ENCODE measurements at places on chromosomes 4 and X. TPM values are rescaled to one million over a fixed set of nuclear protein-coding genes. Genes with fewer than 3 reads are reported as not detected.

Gene IL9R
- total RNA-seq, result not detected

Gene PCDH18
- total RNA-seq, result 40.1 TPM

Gene UGT8
- not detected for total RNA-seq

Gene CFI
- total RNA-seq, result not detected

Gene MSX1
- 7.6 TPM for total RNA-seq

Gene FIP1L1
- 80.5 TPM for total RNA-seq

DNA sequence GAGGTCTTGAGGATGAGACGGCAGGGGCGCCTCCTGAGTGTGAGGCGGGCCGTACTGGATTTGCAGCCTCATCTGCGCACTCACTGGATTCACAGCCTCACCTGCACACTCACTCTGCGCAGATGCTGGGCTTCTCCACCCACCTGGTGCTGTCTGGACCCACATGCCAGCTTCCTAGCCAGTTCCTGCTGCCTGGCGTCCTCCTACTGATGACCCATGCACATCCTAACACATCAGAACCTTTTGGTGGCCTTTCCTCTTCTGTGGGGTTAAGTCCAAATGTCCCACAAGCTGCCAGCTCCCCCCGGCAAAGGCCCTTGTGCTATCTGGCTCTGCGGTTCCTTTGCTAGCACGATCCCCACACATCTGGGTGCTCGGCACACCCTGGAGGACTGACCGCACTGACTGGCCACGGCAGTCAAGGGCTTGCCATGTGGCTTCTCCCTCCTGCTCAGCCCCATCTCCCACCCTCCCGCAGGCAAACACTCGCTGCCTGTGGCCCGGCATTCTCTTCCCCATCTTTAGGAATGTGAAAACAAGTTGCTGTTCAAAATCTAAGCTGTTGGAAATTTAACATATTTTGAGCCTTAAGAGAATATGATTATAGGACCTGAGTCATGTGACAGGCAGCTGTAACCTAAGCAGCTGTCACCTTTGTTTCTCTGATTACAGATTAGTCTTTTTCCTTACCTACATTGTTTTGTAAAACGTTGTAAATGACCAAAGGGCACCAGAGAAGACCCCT, 39.4 kb upstream of the AFAP1 start:
- peaks cover 5% of the 10 kb centered on the region for H3K27me3 ChIP-seq
- H3K27ac ChIP-seq, result no peak overlapping the region
- H3K36me3 ChIP-seq, result no peaks in the 10 kb centered on the region
- peaks cover 13% of the 10 kb centered on the region for H3K4me1 ChIP-seq

- no peak overlapping the region for H3K4me3 ChIP-seq
- H3K36me3 ChIP-seq, result peaks cover 5% of the 10 kb centered on the region
- no peak overlapping the region for H3K27ac ChIP-seq
- H3K4me1 ChIP-seq, result no peaks in the 10 kb centered on the region
Observed at GRCh38 chrX:6550999-6551398, 16.1 kb upstream of the VCX3A start.

GRCh38 chr4:8207314-8207713, 8.2 kb downstream of the SH3TC1 start:
- no peaks in the 10 kb centered on the region for H3K4me1 ChIP-seq
- H3K4me3 ChIP-seq, result no peak overlapping the region
- no peak for DNase-seq
- H3K36me3 ChIP-seq, result no peaks in the 10 kb centered on the region
- H3K27me3 ChIP-seq, result peaks cover 14% of the 10 kb centered on the region
- no peak overlapping the region for H3K27ac ChIP-seq

GRCh38 chr4:37542706-37543105, 143.5 kb downstream of the RELL1 start:
- no peaks in the 10 kb centered on the region for H3K4me1 ChIP-seq
- 0 out of 2 replicates have a peak, but pooled peaks cover 8% of the 10 kb centered on the region for H3K36me3 ChIP-seq
- no peak for DNase-seq
- no peak overlapping the region for H3K27ac ChIP-seq

- H3K4me1 ChIP-seq, result no peaks in the 10 kb centered on the region
- H3K4me3 ChIP-seq, result no peak overlapping the region
- no peaks in the 10 kb centered on the region for H3K27me3 ChIP-seq
- H3K36me3 ChIP-seq, result no peaks in the 10 kb centered on the region
- DNase-seq, result no peak
Observed at GRCh38 chr4:179817317-179817716, 2375.1 kb upstream of the AGA start.

DNA sequence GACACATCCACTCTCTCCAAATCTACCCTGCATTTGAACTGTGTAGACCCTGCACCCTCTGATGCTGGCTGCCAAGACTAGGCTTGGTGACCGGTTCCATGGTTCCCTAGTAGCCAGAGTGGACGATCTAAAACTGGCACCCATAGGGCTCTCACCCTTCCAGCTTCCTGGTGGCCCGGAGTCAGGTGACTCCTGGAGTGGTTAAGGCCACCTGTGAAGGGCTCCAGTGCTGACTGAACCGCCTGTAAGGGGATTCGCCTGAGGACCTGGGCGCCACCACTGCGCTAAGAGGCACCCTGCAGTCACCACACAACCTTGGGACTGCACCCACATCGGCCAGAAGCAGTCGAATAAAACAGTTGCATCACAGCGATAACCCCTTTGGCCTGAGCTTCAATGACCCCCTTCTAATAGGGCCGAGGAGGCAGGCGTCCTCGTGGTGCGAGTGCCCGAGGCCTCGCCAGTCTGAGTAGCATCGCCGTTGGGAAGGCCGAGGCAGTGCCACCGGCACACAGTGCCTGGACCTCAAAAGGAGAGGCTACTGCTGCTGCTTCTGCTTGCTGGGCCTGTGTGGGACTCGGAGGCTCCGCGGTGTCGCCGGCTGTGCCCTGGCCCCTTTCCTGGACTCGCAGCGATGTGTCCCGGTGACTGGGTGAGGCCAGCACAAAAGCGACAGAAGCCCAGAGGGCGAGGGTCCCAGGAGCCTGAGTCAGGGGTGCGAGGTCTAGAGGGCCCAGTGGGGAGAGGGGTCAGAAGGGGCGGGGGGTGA, 6.5 kb downstream of the HMX1 start:
- H3K4me1 ChIP-seq, result 0 out of 2 replicates have a peak, but pooled peaks cover 5% of the 10 kb centered on the region
- peaks cover 63% of the 10 kb centered on the region for H3K27me3 ChIP-seq
- no peak overlapping the region for H3K27ac ChIP-seq
- H3K4me3 ChIP-seq, result no peak overlapping the region
- no peaks in the 10 kb centered on the region for H3K36me3 ChIP-seq
- DNase-seq, result no peak

DNA sequence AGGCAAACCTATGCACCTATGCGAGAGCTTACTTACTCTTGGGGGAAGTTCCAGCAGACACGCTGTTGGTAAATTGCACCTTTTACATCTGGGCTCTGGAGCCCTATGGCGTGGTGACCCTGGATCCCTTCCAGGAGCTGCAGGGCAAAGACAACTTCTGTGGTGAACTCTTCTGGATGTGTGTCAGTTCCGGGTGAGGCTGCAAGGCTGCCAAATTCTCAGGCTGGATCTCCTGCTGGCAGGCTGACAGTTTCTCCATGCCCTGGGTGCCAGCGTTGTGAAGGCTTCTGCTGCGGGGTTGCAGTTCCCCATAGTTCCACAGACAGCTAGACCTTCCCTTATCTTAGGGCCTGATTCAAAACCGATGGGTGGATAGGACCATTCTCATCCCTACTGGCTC, 37.9 kb downstream of the RAP2C start:
- no peak overlapping the region for H3K4me3 ChIP-seq
- H3K4me1 ChIP-seq, result peaks cover 6% of the 10 kb centered on the region
- DNase-seq, result no peak
- no peak overlapping the region for H3K27ac ChIP-seq

GRCh38 chr4:15479089-15479912, 9.6 kb downstream of the CC2D2A start:
- peak overlapping the region; percentile 95 for H3K27ac ChIP-seq
- H3K36me3 ChIP-seq, result peaks cover 28% of the 10 kb centered on the region
- no peaks in the 10 kb centered on the region for H3K27me3 ChIP-seq
- DNase-seq, result peak; percentile 86
- peaks cover 25% of the 10 kb centered on the region for H3K4me1 ChIP-seq

GRCh38 chr4:2245057-2245786, 3.3 kb upstream of the HAUS3 start:
- H3K4me1 ChIP-seq, result peaks cover 32% of the 10 kb centered on the region
- no peaks in the 10 kb centered on the region for H3K36me3 ChIP-seq
- H3K4me3 ChIP-seq, result no peak overlapping the region
- no peak for DNase-seq
- H3K27me3 ChIP-seq, result peaks cover 2% of the 10 kb centered on the region
- no peak overlapping the region for H3K27ac ChIP-seq

- H3K27ac ChIP-seq, result no peak overlapping the region
- no peak for DNase-seq
- H3K27me3 ChIP-seq, result peaks cover 2% of the 10 kb centered on the region
- H3K4me3 ChIP-seq, result no peak overlapping the region
- peaks cover 23% of the 10 kb centered on the region for H3K4me1 ChIP-seq
- H3K36me3 ChIP-seq, result peaks cover 18% of the 10 kb centered on the region
Observed at GRCh38 chrX:47859686-47860085, 23.0 kb downstream of the ZNF81 start.

GRCh38 chr4:178970433-178971140, 1528.3 kb upstream of the AGA start:
- H3K27ac ChIP-seq, result no peak overlapping the region
- no peak for DNase-seq
- H3K4me3 ChIP-seq, result no peak overlapping the region
- no peaks in the 10 kb centered on the region for H3K4me1 ChIP-seq
- no peaks in the 10 kb centered on the region for H3K27me3 ChIP-seq

DNA sequence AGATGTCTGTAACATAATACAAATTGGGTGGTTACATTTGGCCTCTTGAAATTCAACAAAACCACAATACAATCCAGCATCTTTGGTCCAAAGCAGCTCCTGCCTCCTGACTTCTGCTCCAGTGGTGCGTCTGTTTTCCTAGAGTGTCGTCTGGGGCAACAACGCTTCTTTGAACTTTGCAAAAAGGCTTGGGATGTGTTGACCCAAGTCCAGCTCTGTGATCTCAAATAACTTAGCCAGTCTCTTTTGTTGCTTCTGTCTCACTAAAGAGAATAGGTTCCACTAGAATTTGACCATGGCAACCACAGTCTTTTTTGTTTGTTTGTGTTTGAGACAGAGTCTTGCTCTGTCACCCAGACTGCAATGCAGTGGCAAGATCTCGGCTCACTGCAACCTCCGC, 324.0 kb downstream of the DHRSX start:
- DNase-seq, result no peak
- H3K27ac ChIP-seq, result no peak overlapping the region
- peaks cover 7% of the 10 kb centered on the region for H3K36me3 ChIP-seq
- H3K4me1 ChIP-seq, result no peaks in the 10 kb centered on the region
- peaks cover 1% of the 10 kb centered on the region for H3K27me3 ChIP-seq
